ENCODE measurements at places on chromosomes 3 and 15.

GRCh38 chr3:14489641-14490040 is 50.5 kb downstream of the GRIP2 start:
- DNase-seq = no peak

DNA sequence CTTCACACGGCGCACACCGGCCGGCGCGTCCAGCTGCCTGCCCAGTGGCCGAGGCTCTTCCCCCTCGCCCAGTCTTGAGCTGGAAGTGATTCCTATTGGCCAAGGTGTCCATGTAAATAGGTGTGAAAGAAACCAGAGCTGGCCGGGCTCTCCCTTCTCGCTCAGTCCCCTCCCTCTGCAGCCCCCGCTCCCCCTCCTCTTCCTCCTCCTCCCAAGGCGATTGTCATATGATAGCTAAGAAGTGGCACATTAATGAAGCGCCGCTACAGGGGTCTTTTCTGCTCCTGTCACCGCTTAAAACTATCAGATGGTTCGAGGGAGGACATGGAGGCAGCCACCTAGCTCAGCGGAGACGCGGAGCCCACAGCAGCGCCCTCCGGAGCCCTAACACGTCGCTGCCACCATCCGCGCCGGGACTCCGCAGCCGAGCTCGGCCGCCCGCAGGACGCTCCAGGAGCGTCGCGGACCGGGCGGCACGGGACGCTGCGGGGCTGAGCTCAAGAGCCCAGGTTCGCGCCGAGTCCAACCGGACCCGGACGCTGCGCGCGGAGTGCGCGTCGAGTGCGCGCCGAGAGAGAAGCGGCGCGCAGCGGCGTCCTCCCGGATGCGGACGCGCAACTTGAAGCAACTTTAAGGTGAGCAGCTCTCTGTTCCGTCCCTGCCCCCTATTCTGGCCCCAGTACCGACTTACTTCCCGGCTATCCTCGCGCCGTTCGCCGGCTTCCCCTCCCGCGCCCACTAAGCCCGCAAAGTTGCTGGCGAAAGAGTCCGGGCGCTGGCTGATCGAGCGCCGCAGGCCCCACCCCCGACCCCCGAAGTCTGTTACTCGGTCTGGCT is at the start of gene FOXB1:
Gene FOXB1, plus strand, starts transcription at position 303 of the 837 bp plus-strand sequence. CDS start 653 bp downstream, outside the sequence.
- DNase-seq = no peak

- no peak for DNase-seq
These were observed 397.0 kb downstream of the EPHA3 start for GRCh38 chr3:89504432-89504831.

DNA sequence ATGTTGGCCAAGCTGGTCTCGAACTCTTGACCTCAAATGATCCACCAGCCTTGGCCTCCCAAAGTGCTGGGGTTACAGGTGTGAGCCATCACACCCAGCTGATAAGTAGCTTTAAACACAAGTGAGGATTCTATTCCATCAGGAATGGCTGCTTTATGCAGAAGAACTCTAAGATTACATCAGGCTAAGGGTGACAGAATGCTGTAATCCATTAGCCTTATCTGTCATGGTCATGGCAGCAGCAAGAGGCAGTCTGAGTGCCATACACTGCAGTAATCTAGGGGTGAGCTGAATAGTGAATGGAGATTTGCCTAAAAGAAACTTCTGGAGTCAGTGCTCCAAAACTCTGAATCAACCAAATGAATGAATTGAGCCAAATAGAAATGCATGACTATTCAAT is 39.6 kb downstream of the LIPC start:
- DNase-seq = no peak

DNA sequence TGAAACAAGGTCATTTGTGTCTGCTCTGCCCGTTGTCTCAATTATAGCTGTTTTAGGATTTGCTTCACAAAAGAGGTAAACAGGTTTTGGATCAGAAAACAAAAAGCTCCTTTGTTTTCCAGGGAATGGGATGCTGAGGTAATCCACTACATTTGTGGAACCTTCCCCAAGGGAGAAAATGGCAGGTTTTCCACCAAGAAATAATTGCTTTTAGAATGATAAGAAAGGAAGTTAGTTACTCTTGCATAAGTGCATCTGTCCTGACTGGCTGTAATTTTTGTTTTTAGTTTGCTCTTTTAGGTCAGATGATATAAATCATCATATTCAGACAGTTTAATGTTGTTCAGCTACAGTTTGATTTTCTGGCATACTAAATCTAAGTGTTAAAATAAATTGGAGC is 198.5 kb upstream of the COL8A1 start:
- DNase-seq = no peak

DNA sequence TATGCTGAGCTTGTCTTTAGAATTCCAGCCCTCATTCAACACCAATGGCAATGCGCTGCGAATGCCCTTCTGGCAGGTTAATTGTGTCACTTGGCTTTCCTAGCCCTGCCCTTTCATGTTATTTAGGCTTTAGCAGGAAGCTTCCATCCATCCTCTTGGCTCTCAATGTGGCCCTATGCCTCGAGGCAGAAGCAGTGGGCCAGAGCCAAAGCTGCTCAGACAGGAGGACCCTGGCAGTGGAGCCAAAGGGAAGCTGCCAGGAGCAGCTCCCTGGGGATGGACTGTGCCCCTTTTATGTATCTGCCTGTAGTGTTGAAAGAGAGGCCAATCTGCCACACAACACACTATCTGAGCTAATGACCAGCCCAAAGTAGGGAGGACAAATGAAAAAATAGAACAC is 376.4 kb downstream of the CTNNB1 start:
- no peak for DNase-seq

GRCh38 chr3:46871222-46871621 is 6.3 kb upstream of the PTH1R start:
- DNase-seq = no peak

- DNase-seq = no peak
These were observed 120.5 kb upstream of the PROK2 start for GRCh38 chr3:71905426-71905825.

- DNase-seq = no peak
These were observed 92.9 kb downstream of the UBE3A start for GRCh38 chr15:25345943-25346342.

DNA sequence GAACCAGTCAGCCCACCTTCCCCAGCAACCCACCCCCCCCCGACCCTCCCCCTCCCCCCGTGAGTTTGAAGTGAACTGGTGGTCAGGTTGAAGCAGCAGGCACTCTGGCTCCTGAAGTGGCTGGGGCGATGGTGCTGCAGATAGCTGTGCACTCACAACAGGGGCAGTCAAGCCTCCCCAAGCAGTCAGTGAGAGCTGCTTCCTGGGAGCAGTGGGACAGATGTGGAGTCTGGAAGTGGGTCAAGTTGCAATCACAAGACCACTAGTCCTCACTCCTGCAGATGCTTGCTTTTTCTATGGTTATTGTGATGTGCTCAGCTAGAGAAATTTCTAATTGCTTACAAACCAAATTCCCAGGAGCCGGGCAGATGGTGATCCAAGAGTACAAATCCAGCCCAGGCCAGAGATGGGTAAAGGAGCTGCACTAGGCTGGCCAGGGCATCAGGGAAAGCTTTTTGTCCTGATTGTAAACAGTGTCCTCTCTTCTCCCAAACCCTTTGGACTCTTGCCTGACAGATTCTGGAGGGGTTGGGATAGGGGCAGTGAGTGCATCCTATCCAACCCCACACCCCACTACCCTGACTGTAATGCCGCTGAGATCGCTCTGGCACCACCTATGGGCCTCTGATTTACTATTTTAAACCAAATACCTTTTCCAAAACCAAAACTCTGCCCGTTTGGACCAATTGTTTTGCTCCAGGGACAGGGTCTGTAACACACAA is 9.8 kb upstream of the CLPX start:
- no peak for DNase-seq

GRCh38 chr3:142003291-142003690 is 126.8 kb downstream of the ATP1B3 start:
- DNase-seq = no peak

DNA sequence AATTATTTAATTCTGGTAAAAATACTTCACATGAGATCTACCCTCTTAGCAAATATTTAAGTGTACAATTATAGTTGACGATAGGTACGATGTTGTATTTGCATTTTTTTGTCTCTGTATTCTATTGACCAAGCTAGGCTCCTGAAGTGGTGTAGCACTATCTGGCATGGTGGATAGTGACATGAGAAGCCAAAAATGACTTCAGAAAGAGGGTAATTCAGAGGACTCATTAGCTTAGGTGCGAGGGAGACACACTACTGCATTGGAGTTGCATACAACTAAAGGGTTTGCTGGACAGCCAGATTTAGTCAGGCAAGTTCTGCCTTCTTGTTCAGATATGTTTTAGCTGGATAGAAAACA is 50.6 kb downstream of the KBTBD8 start:
- no peak for DNase-seq

GRCh38 chr3:73784686-73785392 is 160.1 kb upstream of the PDZRN3 start:
- no peak for DNase-seq

- DNase-seq = no peak
These were observed 11.9 kb downstream of the ANXA2 start for GRCh38 chr15:60385620-60386552.

- no peak for DNase-seq
These were observed 128.4 kb downstream of the NECTIN3 start for GRCh38 chr3:111200027-111200426.

- no peak for DNase-seq
These were observed 208.8 kb upstream of the IGF1R start for GRCh38 chr15:98439523-98439942.

GRCh38 chr3:149343951-149344350 is 10.5 kb upstream of the TM4SF18 start:
- DNase-seq = no peak

DNA sequence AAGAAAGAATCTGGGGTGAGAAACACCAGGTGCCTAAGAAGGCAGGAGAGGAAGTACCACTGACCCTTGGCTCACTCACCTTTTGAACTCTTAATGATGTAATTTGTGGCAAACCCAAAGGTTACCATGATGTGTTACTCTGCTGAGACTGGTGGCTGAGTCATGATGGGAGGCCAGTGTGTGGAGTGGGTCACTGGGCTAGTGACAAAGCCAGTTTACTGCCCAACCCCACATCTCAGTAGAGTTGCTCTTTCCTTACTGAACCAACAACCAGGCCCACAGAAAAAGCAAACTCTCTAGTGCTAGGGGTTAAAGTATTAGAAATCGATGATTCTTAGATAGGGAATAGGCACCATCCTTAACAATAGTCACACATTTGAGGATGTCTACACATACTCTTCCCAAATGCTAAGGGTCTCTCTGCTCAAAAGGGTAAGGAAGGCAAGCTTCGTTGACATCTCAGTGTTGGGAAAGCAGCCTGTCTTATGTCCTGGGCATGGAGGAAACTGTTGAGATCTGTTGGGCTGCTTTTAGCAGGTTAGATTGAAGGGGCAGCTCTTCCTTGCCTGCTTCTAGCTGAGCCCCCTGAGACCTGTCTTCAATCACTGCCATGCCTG is 3.1 kb downstream of the RBP2 start:
- no peak for DNase-seq
